ENCODE measurements at places on chromosomes 1 and 21.
A peak's percentile ranks its signal among the peaks of the same experiment; 100 is the strongest.

GRCh38 chr1:6460301-6461050, 5.5 kb downstream of the TNFRSF25 start:
- no peak for DNase-seq

DNA sequence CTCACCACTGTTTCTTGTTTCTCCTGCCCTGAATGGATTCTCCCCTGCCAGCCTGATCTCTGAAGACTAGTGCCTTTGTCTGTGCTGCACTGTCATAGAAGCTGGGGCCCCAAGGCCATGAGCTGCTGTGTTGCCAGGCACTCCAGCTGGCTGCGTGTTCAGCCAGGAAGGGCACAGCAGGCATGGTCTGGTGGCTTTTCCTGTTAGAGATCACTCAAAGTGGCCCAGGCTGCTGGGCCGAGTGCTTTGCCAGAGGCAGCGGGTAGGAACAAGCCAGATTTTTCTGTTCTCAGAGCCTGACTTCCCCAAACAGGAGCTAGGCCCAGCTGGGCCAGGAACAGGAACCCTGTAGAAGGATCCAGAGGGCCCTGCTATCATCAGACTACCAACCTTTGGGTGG, 5.2 kb downstream of the ADPRS start:
- DNase-seq = no peak

DNA sequence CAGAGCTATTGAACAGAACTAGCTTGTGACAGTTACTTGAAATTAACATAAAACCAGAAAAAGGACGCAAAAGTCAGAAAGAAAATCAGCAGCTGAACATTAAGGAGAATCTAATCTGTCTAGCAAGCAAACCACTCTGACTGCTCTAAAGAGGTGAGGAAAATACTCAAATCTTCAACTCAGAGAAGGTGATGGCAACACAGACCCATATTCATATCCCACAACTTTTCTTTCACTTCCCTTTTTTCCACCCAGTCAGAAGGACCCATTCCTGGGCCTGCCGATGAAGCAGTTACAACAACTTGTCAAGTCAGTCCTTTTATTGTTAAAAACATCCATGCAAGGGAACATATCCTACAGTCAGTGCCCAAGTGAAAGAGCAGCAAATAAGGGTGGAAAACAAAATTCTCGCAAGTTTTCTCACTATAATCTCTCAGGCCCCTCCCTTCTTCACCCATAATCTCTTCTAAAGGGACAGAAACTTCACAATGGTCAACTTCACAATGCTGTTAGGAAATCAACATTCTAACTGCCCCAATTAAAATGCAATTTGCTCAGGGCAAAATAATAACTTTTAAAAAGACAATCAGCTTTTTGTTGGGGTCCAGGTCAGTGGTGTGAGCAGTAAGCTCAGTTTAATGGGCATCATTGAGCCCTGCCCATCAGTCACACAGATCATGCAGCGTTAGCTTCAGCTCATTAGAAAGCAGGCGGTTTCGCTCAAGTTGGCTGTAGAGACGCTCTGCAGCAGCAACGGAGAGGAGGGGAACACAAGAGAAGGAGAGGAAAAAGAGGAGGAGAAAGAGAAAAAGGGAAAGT, 3.6 kb upstream of the NUP210L start:
- no peak for DNase-seq

DNA sequence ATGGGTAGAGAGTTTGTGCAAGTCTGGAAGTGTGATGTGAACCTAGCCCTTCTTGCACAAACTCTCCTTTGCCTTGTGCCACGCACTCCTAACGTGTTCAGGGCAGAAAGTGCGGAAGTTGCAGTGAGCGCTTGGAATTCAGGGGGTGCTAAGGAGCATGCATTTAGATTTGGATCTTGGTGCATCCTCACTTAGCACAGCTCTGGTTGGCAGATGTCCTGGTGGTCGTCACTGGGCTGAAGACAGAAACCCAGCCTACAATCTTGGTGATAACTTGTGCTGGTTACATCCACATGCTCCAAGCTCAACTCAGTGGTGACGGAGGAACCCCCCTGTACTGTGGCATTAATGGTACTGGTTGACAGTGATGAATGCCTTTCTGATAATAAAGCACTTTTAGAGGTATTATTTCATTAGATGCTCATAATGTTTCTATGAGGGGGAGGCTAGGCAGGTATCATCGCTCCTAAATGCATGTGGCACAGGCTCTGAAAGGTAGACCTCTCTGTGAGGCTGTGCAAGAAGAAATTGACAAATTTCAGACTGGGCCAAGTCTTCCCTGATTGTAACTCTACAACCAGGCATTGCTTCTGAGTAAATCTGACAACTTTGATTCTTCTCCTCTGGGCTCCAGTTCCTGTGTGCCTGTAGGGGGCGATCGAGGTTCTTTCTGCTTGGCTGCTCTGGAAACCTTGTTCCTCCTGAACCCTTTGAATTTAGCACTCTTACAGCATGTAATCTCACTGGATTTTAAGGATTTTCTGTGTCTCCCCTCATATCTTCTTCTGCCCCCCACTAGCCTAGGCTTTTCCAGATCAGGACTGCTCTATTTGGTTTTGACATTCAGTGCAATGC, 40.6 kb downstream of the MAPKAPK2 start:
- DNase-seq = no peak

- DNase-seq = peak; percentile 0
Measured at GRCh38 chr1:147627435-147628110, 42.8 kb downstream of the ACP6 start.
